ENCODE measurements at places on chromosomes 6 and 20. TPM values are rescaled to one million over a fixed set of nuclear protein-coding genes. Genes with fewer than 3 reads are reported as not detected.

The PGC gene
- 8.1 TPM for polyA plus RNA-seq

The FERMT1 gene
- 4.5 TPM for polyA plus RNA-seq

The MCHR2 gene
- polyA plus RNA-seq, result not detected

The ADAM33 gene
- 10.6 TPM for polyA plus RNA-seq

The IL17F gene
- not detected for polyA plus RNA-seq

The RIPOR3 gene
- polyA plus RNA-seq, result 2.8 TPM

The ZNF165 gene
- 2.7 TPM for polyA plus RNA-seq

The MAS1L gene
- polyA plus RNA-seq, result not detected

The ANKRD6 gene
- polyA plus RNA-seq, result 50.7 TPM

The SLC22A3 gene
- polyA plus RNA-seq, result 24.9 TPM

The ALDH8A1 gene
- 1.1 TPM for polyA plus RNA-seq

The PPP1R14C gene
- polyA plus RNA-seq, result 26.2 TPM

DNA sequence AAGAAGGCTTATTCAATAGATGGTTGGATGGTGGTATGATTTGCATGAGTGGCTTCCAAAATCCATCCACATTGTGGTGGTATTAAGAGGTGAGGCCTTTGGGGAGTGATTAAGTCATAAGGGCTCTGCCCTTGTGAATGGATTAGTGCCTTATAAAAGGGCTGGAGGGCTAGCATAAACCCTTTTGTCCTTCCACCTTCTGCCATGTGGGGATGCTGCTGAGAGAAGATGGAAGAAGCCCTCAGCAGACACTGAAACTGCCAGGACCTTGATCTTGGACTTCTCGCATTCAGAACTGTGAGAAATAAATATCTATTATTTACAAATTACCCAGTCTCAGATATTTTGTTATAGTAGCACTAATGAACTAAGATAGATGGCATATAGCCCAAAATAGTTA is 27.8 kb upstream of the SRPK1 start:
- DNase-seq, result no peak

GRCh38 chr20:33259371-33259770 is 23.6 kb downstream of the BPIFA1 start:
- no peak for DNase-seq

DNA sequence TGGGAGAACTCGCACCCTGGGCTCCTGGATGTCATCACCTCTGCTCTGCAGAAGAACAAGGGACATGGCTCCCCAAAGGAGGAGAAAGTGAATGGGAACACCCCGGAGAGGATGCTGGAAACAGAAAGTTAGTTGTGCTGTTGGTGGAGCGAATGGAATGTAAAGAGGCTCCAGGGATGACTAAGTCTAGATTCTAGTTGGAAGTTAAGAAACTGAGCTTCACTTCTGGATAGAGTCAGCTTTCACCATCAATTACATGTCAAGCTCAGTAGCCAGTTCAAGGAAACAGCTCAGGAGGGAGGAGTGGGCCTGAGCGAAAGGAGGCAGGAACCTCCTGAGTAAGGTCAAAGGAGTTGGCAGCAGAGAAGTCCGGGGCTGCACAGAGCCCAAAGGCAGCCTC is 132.1 kb upstream of the ARID1B start:
- DNase-seq, result no peak

- DNase-seq, result no peak
Measured at GRCh38 chr20:6140947-6141346, 18.1 kb upstream of the FERMT1 start.

DNA sequence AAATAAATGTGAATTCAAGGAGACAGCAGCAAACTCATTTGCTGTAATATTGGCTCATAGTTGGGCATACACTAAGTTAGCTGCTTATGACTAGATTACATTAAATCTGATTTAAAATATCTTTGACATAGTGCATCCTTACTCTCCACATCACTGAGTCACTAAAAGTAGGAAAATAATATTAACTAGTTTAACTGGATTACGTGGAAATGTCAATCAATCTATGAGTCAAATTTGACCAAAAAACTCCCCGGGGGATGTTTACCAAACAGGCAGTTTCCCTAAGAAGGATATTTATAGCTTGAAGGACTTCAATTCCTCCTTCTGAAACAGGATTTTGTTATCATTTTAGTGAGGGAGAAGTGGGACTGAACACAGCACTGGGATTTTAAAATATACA is 366.5 kb downstream of the ESR1 start:
- no peak for DNase-seq

- DNase-seq, result no peak
Measured at GRCh38 chr6:74892091-74892490, 313.8 kb downstream of the COL12A1 start.

DNA sequence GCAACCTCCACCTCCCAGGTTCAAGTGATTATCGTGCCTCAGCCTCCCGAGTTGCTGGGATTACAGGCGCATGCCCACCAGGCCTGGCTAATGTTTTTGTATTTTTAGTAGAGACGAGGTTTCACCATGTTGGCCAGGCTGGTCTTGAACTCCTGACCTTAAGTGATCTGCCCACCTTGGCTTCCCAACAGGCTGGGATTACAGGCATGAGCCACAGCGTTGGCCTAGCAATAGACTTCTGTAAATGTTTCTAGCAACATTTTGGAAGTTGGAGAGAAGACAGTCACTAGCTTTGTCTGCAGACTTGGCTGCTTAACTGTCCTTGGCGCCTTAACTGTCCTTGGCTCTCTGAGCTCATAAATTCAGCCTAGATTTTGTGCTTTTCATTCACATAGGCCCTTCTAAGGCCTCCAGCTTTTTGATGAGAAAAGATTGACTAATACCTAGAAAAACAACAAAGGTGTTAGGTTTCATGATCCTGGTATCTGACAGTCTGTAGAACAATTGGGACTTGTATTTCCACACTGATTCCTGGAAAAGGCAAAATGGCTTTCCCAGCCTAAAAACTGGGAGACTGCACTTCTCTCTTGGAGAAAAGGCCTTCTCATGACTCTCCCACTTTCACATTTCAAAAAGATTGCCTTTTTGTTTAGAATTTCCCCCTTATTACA is 49.7 kb downstream of the OR2B2 start:
- DNase-seq, result no peak

DNA sequence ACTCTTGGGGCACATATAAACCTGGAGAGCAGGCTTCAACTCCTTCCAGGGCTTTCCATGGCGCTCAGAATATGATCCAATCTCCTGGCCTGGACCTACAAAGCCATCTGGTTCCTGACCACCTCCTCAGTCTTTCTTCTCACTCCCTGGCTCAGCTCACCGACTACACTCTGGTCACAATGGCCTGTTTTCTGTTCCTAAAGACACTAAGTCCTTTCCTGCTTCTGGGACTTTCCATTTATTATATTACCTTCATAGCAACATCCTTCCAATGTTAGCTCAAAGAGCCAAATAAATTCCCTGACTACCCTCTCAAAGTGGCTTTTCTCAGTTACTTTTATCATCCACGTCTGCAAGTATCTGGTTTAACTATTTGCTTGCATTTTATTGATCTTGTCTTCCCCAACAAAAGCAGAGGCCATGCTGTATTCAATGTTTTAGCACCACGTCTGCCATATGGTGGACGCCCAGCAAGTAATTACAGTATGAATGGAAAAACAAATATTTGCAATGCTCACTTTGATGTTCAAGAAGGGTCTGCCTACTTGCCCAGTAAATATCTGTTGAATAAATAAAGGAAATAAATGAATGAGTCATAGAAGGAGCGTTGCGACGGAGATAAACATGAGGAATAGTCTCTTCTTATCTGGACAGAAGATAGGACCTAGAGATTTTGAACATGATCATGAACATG is 328.4 kb downstream of the ESR1 start:
- DNase-seq, result no peak

DNA sequence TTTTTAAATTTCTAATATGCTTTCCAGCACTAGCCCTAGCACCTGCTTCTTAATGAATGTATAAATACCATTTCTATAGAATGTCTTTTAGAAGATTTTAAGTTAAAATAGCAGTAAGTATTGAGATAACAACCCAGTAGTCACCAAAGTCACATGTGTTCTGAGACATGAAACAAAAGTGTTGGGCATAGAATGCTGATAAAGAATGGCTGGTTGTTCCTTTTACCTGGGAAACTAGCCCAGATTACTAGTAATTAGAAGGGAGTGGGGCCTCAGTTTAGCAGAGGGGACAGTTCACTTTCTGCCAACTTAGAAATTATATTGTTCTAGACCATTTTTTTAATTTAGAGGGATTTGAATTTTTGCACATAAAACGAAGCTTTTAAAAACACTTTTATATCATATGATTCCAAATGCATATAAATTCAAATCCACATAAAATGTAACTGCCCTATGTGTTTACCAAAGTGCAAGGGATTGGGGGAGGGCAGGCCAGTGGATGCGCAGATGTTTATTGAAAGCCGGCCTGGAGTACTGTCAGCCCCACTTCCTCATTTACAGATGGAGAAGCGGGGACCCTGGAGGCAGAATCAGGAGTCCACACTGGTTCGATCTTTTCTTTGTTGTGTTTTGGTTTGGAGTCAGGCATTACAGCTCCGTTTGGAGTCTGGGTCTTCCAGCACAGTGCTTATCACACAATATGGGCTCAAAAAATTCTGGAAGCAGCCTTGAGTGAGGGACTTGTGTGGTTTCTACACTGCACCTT is 139.8 kb downstream of the ZDHHC14 start:
- no peak for DNase-seq

- DNase-seq, result no peak
Measured at GRCh38 chr6:33759887-33760629, 13.4 kb upstream of the IP6K3 start.

GRCh38 chr6:125871365-125871764 is 80.6 kb downstream of the NCOA7 start:
- DNase-seq, result no peak

GRCh38 chr6:157346373-157346772 is 23.1 kb upstream of the TMEM242 start:
- DNase-seq, result no peak

- no peak for DNase-seq
Measured at GRCh38 chr20:47315339-47316056, 41.0 kb downstream of the ZMYND8 start.

DNA sequence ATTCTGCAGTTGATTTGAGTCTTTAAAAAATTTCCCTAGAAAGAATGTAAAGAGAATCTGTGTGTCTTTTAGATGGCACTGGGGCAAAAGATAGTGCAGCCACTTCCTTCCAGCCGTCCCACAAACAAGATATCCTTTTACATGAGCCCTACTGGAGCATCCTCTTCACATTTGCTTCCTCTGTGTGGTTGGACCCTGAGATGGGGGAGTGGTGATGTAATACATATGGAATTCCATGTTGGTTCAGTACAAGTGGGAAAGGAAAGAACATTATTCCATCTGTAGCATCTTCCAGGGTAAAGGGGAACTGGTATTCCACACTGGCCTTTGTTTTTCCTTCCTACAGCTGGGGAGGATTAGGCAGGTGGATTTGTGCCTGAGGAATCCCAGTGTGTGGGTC is 78.9 kb upstream of the ISM1 start:
- DNase-seq, result no peak

DNA sequence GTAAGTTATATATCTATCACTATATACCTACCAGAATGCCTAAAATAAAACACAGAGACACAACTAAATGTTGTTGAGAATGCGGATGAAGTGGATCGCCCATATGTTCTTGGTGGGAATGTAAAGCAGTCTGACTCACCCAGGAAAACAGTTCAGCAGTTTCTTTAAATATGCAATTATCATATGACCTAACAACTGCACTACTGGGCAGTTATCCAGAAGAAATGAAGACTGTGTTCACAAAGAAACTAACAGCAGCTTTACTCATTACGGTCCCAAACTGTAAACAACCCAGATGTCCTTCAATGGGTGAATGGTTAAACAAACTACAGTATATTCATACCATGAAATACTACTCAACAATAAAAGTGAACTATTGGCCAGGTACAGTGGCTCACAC is 14.3 kb upstream of the ZC3H12D start:
- peak; percentile 67 for DNase-seq

- DNase-seq, result no peak
Measured at GRCh38 chr6:26258212-26258977, 106.6 kb upstream of the BTN3A2 start.

GRCh38 chr6:84521511-84521910 is 242.9 kb downstream of the TBX18 start:
- no peak for DNase-seq

- DNase-seq, result no peak
Measured at GRCh38 chr20:40809361-40809760, 120.3 kb upstream of the MAFB start.

DNA sequence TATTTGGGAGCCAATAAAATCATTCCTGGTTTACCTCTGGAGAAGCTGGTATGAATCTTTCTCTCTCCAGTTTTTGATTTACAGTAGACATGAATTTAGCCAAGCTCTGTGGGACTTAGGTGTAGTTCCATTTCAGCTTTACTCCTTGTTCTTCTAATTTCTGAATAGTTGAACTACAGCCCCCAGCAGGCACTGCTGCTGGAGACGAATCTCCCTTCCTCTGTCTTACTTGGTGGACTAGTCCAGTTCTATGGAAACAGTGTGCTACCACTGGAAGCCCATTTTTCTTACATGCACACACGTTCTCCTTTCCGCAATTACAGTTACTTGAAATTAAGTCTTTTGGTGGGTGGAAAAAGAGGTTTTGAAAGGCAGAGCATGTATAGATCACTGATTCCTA is 42.3 kb downstream of the RALGAPB start:
- no peak for DNase-seq

DNA sequence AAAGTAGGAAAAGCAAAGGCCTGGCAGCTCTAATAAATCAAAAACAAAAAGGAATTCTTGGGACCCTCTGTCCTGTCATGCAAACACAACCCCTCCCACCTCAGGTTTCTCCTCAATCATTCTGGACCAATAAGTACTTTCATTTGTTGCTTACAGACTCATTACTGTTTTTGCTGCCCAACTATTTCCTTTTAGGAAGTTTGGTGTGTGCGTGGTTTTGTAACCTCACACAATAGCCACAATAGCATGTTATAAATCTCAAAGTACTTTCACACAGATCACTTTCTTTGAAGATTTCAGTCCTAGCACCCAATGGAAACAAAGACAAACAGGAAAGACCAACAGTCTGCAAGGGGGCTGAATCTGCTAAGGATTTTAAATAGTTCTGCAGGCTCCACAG is 4.5 kb downstream of the MRPL14 start:
- DNase-seq, result no peak

- no peak for DNase-seq
Measured at GRCh38 chr6:159758031-159759001, 3.5 kb upstream of the ACAT2 start.

DNA sequence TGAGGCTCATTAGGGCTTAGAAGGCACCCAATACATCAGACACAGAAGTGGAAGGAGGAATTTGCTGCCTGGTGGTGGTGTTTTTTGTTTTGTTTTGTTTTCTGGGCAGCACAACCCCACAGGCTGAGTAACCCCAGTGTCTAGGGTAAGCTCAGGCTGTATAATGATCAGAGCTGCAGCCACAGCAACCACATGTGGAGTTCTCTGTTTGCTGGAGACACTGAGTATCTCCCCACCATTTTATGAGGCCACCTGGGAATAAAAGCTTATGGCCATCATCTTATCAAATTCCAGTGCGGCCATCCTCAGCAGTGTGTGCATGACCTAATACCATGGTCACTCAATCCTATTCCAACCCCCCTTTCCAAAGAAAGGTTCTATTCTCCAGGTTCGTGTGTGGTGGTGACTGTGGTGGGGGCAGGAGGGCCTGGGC is 3.4 kb upstream of the DLL1 start:
- no peak for DNase-seq

- DNase-seq, result no peak
Measured at GRCh38 chr6:44049163-44049988, 77.9 kb downstream of the MRPL14 start.

Measured in left lung (tissue), 14 donors.